ENCODE measurements at places on chromosomes 6 and 20. TPM values are rescaled to one million over a fixed set of nuclear protein-coding genes. Genes with fewer than 3 reads are reported as not detected.

The DACT2 gene
- 0.48 TPM for total RNA-seq

The BNIP5 gene
- total RNA-seq, result not detected

The PACSIN1 gene
- 10.3 TPM for total RNA-seq

The FAXC gene
- total RNA-seq, result 0.57 TPM

The TNXB gene
- 59.9 TPM for total RNA-seq

The C20orf202 gene
- total RNA-seq, result 0.13 TPM

The EYS gene
- 0.24 TPM for total RNA-seq

The ADGRF5 gene
- total RNA-seq, result 34.7 TPM

The IL17F gene
- total RNA-seq, result not detected

- DNase-seq, result no peak
Observed at GRCh38 chr6:3581469-3581868, 124.6 kb upstream of the SLC22A23 start.

- no peak for DNase-seq
Observed at GRCh38 chr6:155195903-155196302, 67.9 kb upstream of the CLDN20 start.

GRCh38 chr6:34021554-34022190, 124.2 kb downstream of the GRM4 start:
- no peak for DNase-seq

GRCh38 chr6:106051226-106051625, 34.9 kb upstream of the PRDM1 start:
- no peak for DNase-seq

DNA sequence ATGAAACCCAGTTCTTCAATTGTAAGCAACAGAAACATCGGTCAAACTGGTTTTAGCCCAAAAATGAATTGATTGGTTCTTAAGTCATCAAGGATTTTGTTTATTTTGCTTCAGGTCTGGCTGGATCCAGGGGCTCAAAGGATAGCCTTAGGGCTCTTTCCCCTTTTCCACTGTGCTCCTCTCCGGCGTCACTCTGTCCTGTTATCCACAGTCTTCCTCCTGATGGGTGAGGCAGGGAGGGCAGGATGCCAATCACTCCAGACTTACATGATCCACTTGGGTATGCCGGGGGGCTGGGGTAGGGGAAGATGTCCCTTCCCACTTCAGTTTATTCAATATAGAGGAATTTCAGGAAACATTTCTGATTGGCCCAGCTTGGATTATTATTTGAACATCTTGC, 40.0 kb downstream of the PLAGL2 start:
- DNase-seq, result peak; percentile 46

DNA sequence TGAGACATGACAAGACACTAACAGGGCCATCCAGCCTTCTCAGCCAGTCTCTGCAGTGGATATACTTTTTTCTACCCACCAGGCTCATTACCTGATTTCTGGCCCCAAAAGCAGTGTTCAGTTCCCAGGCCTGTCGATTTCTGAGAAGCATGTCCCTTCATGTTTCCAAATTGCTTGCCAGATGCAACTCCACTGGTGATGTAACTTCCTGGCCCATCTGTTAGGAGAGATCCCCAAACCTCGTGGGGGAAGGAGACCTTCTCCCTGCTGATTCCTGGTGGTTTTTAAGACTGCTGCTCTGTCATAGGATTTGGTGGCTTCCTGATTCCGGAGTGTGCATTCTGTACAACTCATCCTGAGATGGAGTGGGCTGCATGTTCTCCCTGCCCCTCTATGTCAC, 31.6 kb upstream of the MRPS10 start:
- DNase-seq, result no peak

DNA sequence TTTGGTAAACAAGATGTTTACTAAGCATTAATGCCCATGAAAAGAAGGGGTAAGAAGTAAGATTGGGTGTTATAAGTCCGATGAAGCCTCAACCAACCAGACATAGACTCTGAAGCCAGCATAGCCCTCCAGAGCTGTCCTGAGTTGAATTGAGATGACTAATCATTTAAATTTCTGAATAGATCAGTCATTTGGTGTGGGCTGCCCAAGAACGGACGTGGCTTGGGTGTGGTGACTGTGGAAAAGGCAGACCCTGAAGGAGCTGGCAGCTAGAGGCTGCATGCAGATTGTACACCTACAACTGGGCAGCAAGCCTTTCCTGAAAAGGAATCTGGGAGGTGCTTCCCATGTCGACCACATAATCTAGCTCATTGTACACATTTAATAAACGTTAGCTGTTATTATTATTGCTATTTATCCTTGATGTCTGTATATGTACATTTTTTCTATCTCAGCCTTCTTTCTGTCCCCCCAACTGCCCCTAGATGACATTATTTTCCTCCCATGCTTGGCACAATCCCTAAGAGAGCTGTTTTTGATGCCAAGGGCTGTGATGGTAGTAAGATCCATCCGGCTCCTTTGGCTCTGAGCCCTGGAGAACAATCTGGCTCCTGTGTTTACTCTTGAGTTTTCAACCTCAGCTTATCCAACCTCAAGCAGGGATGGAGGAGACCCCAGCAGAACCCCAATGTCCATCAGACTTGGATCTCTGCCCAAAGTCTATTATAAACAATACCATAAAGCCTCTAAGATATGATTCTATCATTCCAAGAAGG, 57.6 kb upstream of the JAG1 start:
- no peak for DNase-seq

- DNase-seq, result no peak
Observed at GRCh38 chr6:143198312-143198711, 137.6 kb downstream of the AIG1 start.

DNA sequence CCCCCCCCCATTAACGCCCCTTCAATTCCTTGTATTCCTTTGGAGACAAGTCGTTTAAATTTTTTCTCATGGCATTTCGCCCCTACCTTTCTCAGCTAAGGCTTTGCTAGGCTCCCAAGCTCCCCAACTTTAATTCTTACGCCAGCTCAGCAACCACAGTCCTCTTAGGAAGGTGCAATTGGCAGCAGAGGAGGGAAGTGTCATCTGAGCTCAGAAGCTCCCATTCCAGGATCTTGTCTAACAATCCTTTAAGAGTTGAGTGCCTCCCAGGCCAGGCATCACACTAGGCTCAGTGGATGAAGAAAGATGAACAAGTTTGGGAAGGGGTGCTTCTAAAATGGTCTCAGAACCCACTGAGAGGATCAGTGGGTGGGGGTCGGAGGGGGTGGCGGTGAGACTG, 131.2 kb upstream of the AKAP12 start:
- DNase-seq, result no peak

Data from cardiac septum (tissue), 1 donor.